ENCODE measurements at places on chromosomes 3 and 15.

GRCh38 chr15:68235022-68235421 is 5.5 kb upstream of the CLN6 start:
- DNase-seq = no peak

DNA sequence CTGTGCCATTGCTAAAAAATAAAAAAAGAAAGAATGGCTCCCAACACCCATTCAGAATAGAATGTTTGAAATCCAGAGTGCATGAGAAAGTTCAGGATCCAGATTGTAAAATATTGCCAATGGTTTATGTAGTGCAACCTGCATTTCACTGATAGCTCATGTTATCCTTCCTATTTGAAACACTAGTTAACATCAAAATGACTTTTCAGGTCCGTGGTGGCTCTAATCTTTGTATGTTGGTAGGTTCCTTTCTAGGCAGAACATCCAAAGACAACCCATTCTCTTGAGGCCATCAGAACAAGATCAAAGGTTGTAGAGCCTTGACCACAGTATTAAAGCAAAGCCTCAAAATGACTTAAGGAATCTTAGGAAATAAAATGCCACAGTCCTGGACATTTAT is 51.0 kb downstream of the PLCL2 start:
- no peak for DNase-seq

DNA sequence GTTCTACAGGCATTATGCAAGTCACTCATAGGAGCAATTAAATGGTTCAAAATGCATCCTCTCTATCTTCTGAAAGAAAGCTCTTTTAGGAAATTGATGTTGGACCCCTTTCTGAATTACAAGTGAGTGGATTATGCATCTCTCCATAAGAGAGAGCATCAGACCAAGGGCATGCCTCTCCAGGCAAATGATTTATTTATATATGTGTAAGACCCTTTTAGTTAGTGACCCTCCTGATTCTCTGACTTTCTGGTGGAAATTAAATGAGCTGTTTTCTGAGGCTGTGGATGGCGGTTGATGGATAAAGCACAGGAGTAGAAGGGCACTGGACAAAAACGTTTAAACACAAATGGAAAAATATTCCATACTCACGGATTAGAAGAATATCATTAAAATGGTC is 62.6 kb downstream of the CADPS start:
- DNase-seq = no peak

DNA sequence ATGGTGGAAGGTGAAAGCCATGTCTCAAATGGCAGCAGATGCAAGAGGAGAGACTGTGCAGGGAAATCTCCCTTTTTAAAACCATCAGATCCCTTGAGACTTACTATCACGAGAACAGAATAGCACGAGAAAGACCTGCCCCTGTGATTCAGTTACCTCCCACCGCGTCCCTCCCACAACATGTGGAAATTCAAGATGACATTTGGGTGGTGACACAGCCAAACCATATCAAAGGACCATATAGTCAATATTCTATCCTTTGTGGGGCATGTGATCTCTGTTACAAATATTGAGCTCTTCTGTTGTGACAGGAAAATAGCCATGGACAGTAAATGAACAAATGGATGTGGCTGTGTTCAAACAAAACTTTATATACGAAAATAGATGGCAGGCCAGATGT is 77.2 kb upstream of the ACKR4 start:
- no peak for DNase-seq

GRCh38 chr15:57227899-57228298 is 148.4 kb upstream of the CGNL1 start:
- no peak for DNase-seq

- DNase-seq = no peak
Measured at GRCh38 chr3:57756528-57757401, 656 bp downstream of the SLMAP start.

DNA sequence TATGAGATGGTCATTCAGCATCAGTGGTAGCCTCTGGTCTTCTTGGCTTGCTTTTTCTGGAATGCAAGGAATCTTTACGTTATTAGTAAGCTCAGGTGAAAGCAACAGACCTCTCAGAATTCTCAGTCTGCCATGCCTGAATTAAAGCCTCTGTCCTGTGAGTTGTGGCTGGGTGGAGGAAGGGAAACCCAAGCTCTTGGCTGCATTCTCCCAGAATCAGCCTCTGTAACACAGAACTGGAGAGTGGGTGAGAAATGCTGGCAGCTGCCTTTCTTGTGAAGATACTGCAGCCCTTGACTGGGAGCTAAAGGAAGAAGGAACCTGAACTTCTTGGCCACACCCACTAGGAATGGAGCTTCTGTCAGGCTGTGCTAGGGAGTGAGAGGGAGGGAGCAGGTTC is 505.8 kb downstream of the EPHA3 start:
- no peak for DNase-seq

- no peak for DNase-seq
Measured at GRCh38 chr15:23411841-23412240, 35.2 kb downstream of the GOLGA6L2 start.

- DNase-seq = no peak
Measured at GRCh38 chr3:124201786-124202185, 209.9 kb upstream of the ROPN1 start.

GRCh38 chr15:40050788-40051470 is 11.9 kb upstream of the SRP14 start:
- no peak for DNase-seq

DNA sequence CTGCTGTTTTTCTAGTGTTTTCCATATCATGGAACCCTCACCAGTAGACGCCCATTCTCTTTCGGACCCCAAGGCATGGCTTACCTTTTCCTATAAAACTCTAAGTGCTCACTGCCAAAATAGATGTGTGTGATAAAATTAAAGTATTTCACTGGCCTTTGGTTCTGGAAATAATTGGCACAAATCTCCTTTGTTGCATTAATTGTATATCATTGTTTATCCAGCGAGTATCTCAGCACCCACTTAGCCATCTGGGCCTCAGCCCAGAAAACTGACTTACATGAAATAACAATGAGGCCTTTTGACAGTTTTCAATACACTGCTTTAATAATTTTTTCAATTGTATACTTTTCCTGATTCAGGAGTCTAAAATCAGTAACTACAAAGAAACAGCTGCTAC is 105.1 kb downstream of the MECOM start:
- peak; percentile 40 for DNase-seq
